ENCODE measurements at places on chromosomes 13 and 19.

DNA sequence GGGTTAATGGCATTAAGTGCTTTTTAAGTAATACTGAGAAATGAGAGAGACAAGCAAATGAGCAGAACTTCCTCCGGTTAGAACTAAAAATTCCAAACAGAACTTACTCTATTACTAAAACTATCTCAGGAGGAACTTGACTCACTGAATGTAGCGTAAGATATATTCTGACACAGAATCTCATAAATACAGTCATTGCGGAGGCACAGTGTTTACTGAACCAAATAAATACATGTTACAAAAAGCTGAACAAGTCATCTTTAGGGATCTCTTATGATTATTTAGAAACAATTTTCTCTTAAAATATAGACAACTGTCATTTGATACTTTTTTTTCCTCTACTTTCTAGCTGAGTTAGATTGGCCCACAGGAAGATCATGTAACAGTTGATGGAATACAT, 283.1 kb downstream of the KLF12 start:
- DNase-seq, result no peak

GRCh38 chr19:29596885-29597525, 9.1 kb upstream of the POP4 start:
- peak; percentile 44 for DNase-seq

DNA sequence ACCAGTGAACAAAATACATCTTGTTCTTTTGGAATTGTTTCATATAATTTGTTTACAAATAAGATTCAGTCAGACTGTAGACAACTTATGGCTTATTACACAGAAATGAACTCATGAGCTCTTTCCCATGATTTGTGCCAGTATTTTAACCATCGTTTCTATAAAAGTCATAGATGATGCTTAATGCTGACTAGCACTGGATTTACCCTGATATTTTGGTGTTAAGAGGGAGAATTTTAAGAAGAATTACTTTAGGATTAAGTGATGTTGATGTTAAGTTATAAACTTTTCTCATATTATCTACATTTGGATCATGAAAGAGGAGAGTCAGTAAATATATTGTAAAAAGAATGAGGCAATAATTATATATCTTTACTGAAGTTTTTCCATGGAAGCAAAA, 162.7 kb downstream of the POSTN start:
- DNase-seq, result no peak

DNA sequence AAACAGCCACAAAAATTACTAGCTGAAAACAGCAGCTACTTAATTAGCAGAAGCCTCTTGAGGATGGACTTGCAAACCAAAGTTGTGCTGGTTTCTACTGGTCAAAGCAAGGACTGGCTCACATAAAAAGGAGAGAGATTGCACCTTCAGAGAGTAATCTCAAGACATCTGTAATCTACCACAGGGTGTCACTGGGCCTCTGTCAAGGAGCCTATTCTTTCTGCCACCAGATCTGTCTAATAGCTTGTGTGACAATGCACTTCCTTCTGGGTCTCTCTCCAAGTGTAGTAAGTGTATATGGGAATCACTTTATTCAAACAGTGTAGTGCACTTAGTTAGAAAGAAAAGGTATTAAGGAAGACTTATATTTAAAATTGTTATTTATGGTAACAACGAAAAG, 24.4 kb upstream of the ZNF561 start:
- DNase-seq, result no peak

DNA sequence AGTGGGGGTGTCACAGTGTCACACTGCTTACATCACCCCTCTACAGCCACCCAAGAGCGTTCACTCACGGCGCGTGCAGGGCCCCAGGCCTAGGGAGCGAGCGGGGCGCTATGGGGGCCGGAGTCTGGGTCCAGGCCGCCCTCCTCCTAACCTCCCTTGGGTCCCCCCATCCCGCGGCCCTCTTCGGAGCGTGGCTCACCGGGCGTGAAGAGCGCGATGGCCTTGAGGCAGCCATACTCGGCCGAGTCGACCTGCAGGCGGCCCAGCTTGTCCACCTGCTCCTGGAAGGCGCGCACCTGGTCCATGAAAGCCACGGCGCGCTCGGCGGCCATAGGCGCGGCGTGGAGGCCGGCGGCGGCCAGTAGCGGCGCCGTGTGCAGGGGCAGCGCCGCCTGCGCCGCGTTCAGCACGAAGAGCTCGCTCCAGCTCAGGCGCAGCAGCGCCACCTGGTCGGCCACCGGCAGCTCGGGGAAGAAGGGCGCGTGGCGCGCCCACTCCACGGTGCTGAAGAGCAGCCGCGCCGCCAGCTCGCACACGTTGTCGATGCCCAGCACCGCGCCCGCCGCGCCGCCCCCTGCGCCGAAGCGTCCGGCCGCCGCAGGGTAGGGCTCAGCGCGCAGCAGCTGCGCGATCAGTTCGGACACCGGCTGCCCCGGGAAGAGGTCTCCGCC, 9.4 kb downstream of the OCEL1 start:
- DNase-seq, result peak; percentile 92

GRCh38 chr19:39047073-39047472, 14.7 kb upstream of the FBXO27 start:
- DNase-seq, result no peak

DNA sequence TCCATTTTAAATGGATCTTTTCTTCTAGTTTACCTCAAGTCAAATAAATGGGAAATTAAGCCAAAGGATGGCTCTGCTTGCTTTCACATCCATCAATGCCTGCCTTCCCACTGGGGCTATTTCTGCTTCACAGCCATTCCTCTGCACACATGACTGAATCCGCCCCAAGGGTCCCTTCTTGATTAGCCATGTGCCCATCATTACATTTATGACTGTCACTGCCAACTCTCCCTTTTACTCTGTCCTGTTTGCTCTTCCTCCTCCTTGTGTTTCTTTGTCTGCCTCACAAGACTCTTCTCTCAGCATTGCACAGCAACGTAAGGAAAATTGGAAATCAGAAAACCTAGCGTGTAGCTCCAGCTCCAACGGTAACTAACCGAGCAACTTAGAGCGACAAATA, 410.2 kb downstream of the TBC1D4 start:
- no peak for DNase-seq
